ENCODE measurements at places on chromosomes 2 and 18.
A peak's percentile ranks its signal among the peaks of the same experiment; 100 is the strongest.

- no peak for DNase-seq
Measured at GRCh38 chr2:186977433-186978045, 128.6 kb upstream of the ZSWIM2 start.

GRCh38 chr2:31302940-31303563 is 69.1 kb downstream of the EHD3 start:
- DNase-seq: no peak

DNA sequence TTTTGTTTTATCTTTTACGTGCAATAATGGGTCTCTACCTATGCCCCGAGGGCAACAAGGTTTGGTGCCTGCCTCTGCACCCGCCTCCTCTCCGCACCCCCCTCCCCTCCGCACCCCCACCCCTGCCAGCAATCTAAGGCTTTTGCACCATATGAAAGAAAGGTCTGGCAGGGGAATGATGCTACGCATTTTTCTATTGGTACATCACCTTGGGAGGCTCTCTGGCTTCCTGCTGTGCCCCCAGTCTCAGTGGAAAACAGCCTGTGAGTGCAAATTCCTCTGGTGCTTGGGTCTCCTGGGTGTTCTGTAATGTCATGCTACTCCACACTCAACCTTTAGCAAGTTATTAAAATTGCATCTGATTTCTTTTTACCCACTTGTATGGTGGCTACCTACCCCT is 161.3 kb upstream of the SMAD7 start:
- DNase-seq: no peak

DNA sequence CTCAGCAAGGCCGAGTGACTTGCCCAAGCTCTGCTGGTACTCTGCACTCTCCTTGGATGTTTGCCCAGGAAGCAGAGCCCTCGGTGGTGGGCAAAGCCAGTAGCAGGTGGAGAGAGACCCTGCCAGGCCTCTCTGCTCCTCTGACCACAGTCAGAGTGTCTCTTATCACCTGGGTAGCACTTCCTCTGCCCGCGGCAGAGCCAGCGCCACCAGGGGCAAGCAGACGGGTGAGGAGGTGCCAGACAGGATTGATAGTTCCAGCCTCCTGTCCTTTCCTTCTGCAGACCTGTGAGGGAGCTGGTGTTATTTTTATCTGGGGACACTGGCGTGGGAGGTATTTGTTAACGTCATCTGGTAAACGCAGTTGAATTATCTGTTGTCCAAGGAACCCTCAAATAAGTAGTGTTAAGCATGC is 152.9 kb downstream of the SMAD7 start:
- DNase-seq: no peak

DNA sequence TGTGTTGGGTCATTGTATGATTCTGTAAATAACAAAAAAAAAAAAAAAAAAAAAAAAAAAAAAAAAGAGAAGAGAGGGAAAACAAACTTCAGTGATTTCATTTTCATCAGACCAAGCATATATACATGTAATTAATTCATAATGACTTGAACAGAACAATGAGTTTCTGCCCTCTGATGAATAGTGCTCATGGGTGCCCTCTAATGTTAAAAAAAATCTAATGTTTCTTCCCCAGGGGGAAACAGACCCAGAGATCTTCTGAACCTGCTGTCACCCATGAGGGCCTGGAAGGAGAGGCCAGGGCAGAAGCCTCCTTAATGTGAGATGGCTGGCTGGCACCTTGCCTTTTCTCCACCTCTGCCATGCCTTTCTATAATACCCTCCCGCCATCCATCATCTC is 289.2 kb downstream of the ZNF521 start:
- DNase-seq: no peak

GRCh38 chr2:144357623-144358373 is 162.1 kb downstream of the ZEB2 start:
- DNase-seq: peak; percentile 63

DNA sequence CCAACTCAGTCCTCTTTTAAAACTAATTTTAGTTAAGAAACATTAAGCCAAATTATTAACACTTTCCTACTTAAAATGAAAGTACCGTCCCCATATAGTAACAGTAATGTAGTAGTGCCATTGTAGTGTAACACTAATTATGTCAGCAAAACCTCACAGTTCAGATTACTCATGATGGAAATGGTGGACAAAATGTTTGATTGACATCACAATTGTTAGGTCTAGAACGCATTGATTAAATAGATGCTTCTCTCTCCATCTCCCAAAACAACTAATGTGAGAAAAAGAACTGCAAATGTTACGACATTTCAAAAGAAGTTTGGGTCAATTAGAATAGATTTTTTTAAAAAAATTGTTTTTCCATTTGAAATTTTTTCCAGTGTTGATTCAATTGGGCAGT is 1.2 kb upstream of the ATF2 start:
- no peak for DNase-seq

DNA sequence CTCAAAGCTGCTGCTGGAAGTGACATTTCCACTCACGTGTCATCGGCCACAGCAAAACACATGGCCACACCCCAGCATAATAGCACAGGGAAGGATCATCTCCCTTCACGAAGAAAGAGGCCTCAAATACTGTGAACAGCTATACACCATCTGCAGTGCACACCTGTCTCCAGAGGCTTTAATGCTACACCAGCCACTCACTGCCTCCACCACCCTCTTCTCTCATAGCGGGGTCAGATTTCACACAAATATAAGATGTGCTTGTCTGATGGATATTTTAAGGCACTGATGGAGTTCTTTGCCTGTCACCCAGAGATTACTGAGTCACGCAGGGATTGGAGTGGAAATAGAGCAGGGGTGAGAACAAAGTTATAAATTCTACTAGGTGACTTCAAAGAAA is 374.0 kb downstream of the ZNF516 start:
- DNase-seq: no peak

GRCh38 chr18:54769526-54770464 is 58.5 kb upstream of the RAB27B start:
- DNase-seq: no peak

All from GM06990 (cell line).